Caudate nucleus (tissue), 63 donors: ENCODE measurements at places on chromosomes 12 and 14.

DNA sequence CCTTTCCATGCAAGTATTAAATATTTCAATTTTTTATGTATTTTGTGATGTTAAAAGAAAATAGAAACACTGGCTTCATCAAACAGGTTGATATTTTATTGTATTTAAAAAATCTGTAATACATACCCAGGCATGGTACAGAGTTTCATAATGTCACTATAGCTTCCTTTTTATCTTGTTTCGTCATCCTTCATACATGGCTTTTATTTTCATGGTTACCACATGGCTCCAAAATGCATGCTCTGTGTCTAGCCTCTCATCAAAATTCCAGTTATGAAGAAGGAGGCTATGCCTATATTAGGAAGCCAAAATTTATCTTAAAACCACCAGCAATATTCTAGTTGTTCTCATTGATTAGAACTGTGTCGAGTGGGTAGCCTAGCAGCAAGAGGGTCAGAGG lies 464.8 kb downstream of the BTG1 start:
- DNase-seq, result no peak

- no peak for DNase-seq
These were observed 272.2 kb downstream of the ALG10B start for GRCh38 chr12:38588624-38589305.

DNA sequence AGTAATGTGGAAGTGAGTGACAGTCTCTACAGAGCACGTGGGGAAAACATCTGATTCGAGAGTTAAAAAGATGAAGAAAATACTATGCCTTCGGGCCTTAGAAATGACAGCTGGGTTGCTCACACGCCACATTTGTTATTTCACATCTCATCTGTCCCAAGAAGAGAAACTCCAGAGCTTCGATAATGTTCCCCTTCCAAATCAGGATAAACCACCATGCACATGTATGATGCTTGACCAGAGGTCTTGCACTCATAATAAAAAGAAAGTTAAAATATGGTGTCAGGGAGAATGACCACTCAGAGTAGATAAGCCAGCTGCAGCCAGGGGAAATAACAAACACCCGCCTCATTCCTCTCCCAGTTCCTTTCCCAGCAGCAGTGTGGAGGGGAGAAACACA lies 34.6 kb downstream of the NIN start:
- no peak for DNase-seq

DNA sequence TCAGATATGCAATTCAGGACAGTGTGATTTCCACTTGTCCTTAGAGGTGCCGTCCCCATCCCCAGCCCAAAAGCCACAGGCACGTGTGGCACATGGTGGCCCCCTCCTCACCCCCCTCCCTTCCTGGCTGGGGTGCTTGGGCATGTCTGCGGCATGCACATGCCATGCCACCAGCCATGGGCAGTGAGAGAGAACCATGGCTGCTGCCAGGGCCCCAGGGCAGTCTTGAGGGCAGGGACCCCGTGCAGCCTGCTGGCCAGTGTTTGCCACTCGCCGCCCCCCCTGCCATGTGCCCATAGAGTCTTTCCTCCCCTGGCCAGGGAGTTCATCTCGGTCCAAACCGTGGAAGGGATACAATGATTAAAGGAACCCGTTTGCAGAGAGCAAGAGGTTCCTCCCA lies 41.5 kb downstream of the TNFAIP2 start:
- no peak for DNase-seq

GRCh38 chr12:42056130-42056529 lies 88.5 kb downstream of the GXYLT1 start:
- no peak for DNase-seq

DNA sequence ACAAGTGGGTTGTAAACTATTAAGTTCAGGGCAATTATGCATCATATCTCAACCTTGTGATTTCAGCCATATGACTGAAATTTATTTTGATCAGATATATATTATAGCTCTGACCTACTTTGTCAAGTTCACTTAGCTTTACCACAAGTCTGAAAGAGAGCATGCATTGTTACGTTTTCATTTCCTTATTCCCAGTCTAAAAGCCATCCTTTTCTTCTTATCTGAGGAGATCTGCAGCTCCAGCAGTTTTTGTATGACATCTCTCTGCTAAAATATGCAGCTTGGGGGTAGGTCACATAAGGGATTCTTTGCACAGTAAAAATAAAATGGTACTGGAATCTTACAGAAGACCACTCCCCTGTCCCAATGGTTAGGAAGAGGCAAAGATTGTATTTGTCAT lies 1682.8 kb upstream of the FLRT2 start:
- no peak for DNase-seq

- DNase-seq, result no peak
These were observed 41.4 kb upstream of the TBX5 start for GRCh38 chr12:114447274-114447716.

DNA sequence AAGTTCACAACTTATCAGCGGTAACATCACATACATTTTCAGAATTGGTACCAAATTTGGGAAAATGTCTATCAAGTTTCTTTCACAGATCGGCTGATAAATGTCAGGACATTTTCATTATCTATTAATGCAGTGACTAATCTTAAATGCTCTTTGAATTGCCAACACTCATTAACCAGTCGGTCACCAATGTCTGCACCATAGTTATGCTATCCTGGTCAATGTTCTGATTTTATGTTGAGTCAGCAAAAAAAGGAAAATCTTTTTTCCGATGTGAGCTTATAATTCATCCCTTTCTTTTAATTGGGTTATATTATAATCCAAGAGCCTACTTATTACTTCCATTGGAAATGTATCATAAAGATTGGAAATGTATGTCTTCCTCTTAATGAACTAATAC lies 77.2 kb downstream of the NTF3 start:
- no peak for DNase-seq

DNA sequence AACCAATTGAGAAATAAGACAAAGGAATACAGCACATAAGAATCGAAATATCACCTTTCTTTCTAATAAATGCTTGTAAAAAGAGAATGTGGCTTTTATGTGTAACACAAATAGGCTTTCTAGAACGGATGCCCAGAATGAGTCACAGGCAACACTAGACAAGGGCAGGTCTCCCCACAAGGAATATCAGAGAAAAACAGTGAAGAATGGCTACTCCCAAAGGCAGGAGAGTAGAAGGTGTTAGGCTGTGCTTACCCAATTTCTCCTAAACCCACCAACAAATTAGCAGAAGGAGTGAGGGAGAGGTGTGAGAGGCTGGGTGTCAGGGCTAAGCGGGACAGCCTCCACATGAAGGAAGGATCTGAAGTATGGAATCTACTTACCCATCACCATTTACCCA lies 55.2 kb downstream of the GALNT4 start:
- no peak for DNase-seq

DNA sequence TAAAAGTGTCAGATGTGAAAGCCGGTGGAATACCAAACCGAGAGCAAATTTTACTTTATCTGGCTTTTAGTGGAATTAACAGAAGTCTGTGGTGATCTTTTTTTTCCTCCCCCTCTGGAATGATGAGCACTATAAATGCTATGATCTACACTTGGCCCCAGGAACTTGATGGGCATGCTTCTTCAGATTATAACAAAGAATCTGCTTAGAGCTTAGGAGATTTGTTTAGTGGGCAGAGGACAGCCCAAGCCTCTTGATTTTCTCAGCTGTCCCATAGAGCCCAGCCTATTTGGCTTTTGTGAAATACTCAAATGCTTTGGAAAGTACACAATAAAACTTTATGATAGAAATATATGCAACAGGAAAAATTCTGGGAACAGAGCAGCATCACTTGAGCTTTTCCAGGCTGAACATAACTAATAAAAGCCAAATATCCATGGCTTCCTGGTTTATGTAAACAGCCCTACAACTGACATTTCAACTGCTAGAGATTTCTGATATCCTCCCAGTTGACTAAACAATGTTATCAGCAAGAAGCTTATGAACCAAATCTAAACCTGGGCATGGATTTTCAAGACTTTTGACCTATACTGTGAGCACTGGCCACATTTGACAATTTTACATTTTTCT lies 149.6 kb downstream of the PLXNC1 start:
- no peak for DNase-seq

DNA sequence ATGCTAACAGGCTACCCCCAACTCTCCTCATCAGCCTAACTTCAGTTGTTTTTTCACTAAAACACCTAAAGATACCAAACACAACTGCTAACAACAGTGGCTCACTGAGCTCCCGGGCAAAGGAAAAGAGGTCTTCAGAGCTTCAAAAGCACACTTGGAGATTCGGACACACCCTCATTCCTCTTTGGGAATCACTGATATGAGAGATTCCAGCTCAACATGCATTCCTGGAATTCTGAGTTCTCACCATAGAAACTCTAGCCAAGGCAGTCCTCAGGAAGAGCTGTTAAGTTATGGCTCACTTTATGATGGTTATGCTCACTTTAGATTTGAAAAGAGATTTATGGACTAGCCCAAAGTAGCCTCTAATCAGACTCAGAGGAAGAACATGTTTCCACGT lies 40.1 kb downstream of the STXBP6 start:
- no peak for DNase-seq

DNA sequence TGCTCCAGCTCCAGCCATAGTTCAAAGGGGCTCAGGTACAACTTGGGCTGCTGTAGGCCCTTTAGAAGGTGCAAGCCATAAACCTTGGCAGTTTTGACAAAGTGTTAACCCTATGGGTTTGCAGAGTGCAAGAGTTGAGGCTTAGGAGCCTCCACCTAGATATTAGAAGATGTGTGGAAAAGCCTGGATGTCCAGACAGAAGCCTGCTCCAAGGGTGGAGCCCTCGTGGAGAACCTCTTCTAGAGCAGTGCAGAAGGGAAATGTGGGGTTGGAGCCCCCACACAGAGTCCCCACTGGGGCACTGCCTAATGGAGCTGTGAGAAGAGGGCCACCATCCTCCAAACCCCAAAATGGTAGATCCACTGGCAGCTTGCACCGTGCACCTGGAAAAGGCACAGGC lies 45.1 kb downstream of the RPS29 start:
- no peak for DNase-seq

GRCh38 chr12:62767496-62767895 lies 167.5 kb downstream of the PPM1H start:
- no peak for DNase-seq

DNA sequence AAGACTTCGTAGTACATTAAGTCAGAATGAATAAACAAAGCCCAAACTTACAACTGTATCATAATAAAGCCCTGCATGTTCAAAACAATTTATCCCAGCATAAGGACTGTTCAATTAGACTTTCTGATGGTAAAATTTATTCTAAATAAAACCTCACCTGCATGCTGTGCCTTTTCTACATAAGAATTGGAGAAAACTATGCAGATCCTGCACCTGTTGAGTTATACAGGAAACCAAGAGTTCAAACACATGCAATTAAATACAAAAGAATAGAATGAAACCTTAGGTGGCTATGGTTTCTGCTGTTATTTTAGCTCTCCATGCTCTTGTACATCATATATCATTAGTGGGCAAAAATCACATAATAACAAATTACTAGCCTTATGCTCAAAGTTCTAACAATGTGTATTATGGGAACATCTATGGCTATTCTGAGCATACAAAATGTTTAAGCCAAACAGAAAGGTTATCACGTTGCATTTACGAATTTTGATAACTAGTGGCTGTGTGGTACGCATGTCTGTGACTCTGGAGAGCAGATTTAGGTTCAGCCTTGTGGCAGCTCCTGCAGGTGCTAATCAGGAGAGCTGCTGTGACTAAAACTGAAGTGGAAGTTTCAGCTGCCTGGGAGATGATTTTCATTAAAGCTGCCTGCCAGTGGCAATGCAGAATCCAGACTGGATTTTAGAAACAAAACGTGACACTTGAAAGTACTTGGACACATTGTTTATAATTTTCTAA lies 36.1 kb upstream of the LRFN5 start:
- DNase-seq, result no peak

DNA sequence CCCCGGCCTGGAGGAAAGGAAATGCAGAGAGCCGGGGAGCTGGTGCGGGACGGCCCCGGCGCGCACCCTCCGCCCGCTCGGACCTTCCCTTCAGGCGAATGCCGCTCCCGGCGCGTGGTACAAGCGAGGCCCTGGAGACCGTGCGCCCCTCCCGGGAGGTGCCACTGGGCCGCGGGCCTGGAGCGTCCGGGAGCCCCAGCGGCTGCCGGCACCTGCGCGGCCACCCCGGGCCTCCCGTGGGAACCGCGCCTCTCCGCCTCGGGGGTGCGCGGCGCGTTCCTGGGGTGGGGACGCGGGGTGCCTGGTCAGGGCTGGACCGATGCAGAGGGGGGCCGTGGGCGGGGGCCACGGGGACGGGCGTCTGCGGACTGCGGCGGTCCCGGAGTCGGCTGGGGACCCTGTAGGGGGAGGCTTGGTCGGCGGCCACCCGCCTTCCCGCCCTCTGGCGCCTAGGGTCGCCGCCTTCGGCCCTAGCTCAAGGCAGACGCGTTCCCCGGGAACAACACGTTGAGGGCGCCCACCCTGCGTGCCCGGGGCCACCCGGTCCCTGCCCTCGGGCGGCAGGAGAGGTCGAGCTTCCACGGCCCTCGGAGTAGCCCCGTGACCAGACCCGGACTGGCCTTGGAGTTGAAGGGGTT lies 599 bp downstream of the PAPLN start:
- DNase-seq, result no peak

GRCh38 chr14:57796556-57796955 lies 69.3 kb downstream of the SLC35F4 start:
- DNase-seq, result no peak

DNA sequence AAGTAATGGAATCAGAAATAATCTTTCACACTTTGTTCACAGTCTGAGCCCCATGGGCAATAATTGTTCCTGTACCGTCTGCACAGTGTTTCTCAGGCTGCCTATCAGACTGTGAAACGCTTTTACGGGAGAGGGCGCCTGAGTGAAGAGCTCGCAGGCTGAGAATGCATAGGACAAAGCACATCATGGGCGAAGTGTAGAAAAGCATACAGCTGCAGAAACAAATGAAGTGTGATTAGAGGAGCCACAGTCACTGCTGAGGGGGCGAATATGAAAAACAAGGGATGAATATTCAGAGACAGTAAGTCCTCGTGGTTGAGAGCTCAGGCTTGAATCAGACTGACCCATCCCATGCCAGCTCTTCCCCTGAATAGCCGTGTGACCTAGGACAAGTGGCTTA lies 438.4 kb upstream of the DCN start:
- DNase-seq, result no peak
